A673 (cell line): ENCODE measurements at places on chromosomes 7 and 10. TPM values are rescaled to one million over a fixed set of nuclear protein-coding genes. Genes with fewer than 3 reads are reported as not detected.

DNA sequence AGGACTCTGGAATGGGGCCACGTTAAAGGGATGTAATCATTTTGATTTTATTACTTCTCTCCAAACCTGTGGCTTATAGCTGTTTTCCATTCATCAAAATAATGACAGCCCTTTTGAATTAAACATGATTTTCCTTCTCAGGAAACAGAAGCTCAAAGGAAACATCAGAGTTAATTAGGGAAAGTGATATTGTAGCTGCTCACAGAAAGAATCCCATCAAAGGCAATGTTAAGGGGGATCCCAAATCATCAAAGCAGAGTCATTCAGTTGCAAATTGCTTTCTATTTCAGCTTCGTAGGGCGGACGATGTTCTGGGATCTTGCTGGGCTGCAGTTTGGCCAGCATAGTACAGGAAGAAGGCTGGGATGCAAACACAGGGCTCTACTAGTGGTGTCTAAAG is 563.2 kb downstream of the CCSER2 start:
- H3K4me3 ChIP-seq, result no peak overlapping the region
- H3K36me3 ChIP-seq, result no peaks in the 10 kb centered on the region
- H3K27ac ChIP-seq, result no peak overlapping the region
- DNase-seq, result no peak
- no peaks in the 10 kb centered on the region for H3K27me3 ChIP-seq
- no peaks in the 10 kb centered on the region for H3K4me1 ChIP-seq

GRCh38 chr7:151410405-151411390 is 860 bp upstream of the WDR86 start:
- H3K27me3 ChIP-seq, result peaks cover 50% of the 10 kb centered on the region
- DNase-seq, result peak; percentile 25
- no peaks in the 10 kb centered on the region for H3K36me3 ChIP-seq
- peak overlapping the region; percentile 74 for H3K4me3 ChIP-seq

DNA sequence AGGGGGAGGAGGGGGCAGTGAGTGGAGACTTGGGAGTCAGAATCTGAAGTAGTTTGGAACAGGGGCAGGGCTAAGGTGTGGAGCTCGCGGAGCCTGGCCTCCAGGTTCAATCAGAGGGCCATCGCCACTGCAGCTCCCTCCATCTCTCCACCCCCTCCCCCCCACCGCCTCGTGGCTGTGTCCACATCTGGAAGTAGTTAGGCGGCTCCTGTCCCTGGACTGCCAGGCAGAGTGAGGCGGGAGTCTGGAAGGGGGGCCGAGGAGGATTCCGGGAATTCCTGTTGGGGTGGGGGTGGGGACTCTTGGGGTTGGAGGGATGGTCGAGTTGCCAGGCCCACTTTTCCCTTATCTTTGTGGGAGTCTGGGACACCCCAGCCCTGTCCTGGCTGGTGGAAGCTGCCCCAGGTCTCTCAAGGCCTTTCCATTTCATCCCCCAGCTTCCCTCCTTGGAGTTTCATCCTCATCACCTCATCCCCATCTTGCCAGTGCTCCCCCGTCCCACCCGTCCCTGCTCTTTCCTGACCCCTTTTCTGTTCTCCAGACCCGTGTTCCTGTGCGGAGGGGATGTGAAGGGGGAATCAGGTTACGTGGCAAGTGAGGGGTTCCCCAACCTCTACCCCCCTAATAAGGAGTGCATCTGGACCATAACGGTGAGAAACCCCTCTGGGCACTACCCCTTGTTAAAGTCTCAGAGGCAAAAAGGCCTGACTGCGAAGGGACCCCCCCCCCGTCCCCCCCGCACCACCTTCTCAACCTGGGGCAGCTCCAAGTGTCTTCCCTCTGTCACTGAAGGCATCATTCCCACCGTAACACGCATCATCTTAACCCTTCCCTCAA is 944 bp downstream of the PCOLCE start:
- H3K27ac ChIP-seq, result peak overlapping the region; percentile 56
- H3K27me3 ChIP-seq, result no peaks in the 10 kb centered on the region
- peak overlapping the region; percentile 69 for H3K4me3 ChIP-seq
- peak; percentile 80 for DNase-seq
- peaks cover 13% of the 10 kb centered on the region for H3K4me1 ChIP-seq

DNA sequence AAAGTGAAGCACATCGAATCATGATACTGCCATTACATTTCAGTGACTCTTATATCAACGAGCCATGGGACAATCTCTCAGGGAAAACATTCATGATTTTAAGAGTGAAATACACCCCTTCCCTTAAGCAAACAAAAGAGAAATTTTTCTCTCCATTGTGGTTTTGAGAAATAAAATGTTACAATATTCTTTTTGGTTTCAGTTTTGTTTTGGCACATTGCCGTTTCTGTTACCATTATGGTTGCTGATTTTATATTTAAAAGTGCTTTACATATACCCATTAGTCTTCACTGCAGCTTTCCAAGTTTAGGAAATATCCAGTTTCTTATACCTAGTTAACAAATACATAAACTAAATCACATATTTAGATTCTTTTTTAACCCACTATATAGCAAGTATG is 126.8 kb upstream of the SEM1 start:
- H3K27me3 ChIP-seq, result no peaks in the 10 kb centered on the region
- H3K27ac ChIP-seq, result no peak overlapping the region
- no peak for DNase-seq
- no peak overlapping the region for H3K4me3 ChIP-seq

GRCh38 chr10:13238271-13239077 is 4.3 kb upstream of the UCMA start:
- no peaks in the 10 kb centered on the region for H3K36me3 ChIP-seq
- no peaks in the 10 kb centered on the region for H3K27me3 ChIP-seq
- H3K4me3 ChIP-seq, result no peak overlapping the region
- no peak overlapping the region for H3K27ac ChIP-seq
- H3K4me1 ChIP-seq, result no peaks in the 10 kb centered on the region

DNA sequence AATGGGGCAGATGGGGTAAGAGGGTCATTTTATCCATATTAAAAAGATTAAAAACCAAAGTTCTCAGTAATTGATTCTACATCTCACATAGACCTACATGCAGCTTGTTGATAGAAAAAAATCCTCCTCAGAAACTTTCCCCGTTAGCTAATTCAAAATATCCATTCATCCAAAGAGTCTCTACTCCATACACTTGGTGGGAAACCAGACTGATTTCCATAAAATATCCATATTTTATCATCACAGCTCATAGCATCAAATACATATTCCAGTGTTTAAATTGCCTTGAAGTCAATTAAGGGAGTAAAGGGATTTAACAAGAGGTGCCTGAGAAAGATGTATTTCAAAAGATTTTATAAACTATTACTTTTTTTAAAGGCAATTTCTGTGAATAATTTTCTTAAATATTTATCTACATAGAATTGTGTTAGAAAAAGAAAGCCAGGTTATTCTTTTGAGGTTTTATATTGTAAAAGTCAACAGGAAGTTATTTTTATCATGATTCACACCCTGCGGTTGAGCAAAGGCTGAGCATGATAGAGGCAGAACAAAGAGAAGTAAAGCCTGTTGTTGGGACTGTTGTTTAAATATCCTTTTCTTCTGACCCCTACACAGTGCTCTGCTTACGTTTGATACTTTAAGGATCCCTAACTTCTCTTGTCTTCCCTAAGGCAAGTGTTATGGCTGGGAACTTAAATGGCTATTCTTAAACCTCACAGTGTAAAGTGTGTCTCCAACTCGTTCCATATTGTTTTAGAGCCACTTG is 266.7 kb downstream of the PRKG1 start:
- DNase-seq, result no peak
- no peaks in the 10 kb centered on the region for H3K27me3 ChIP-seq
- no peaks in the 10 kb centered on the region for H3K36me3 ChIP-seq
- no peak overlapping the region for H3K27ac ChIP-seq

GRCh38 chr7:47497367-47498096 is 84.4 kb downstream of the TNS3 start:
- H3K27me3 ChIP-seq, result no peaks in the 10 kb centered on the region
- H3K4me3 ChIP-seq, result no peak overlapping the region
- H3K27ac ChIP-seq, result no peak overlapping the region
- no peaks in the 10 kb centered on the region for H3K36me3 ChIP-seq
- no peaks in the 10 kb centered on the region for H3K4me1 ChIP-seq

- peaks cover 13% of the 10 kb centered on the region for H3K4me1 ChIP-seq
- peaks cover 32% of the 10 kb centered on the region for H3K36me3 ChIP-seq
- no peak for DNase-seq
- no peaks in the 10 kb centered on the region for H3K27me3 ChIP-seq
- no peak overlapping the region for H3K4me3 ChIP-seq
These were observed 57.5 kb downstream of the KLHDC10 start for GRCh38 chr7:130127821-130128317.

- H3K4me3 ChIP-seq, result no peak overlapping the region
- H3K27ac ChIP-seq, result no peak overlapping the region
- peaks cover 7% of the 10 kb centered on the region for H3K27me3 ChIP-seq
- no peaks in the 10 kb centered on the region for H3K36me3 ChIP-seq
- DNase-seq, result no peak
- no peaks in the 10 kb centered on the region for H3K4me1 ChIP-seq
These were observed 356.8 kb downstream of the GPR158 start for GRCh38 chr10:25531457-25532061.

DNA sequence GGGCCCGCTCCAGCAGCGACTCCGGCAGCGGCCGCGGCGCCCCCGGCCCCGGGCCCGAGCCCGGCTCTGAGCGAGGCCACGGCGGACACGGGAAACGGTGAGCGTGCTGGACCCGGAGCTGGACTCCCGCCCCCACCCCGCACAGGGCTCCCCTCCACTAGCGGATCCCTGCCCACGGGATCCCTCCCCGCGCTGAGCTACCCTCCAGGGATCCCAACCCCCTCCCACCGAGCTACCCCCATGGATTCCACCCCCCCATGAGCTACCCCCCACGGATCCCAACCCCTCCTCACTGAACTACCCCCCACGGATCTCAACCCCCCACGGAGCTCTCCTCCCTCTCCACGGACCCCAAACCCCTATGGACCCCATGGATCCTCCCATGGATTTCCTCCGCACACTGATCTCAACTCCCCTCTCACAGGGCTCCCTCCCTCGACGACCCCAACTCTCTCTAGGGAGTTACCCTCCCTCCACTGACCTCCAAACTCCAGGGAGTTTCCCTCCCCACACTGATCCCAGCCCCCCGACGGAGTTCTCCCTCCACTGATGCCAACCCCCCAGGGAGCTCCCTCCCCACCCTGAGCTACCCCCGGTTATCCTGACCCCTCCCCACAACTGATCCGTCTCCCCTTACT is 20.6 kb upstream of the HSPB1 start:
- H3K27ac ChIP-seq, result no peak overlapping the region
- DNase-seq, result no peak
- peaks cover 19% of the 10 kb centered on the region for H3K27me3 ChIP-seq
- H3K4me3 ChIP-seq, result peak overlapping the region; percentile 57
- no peaks in the 10 kb centered on the region for H3K4me1 ChIP-seq

DNA sequence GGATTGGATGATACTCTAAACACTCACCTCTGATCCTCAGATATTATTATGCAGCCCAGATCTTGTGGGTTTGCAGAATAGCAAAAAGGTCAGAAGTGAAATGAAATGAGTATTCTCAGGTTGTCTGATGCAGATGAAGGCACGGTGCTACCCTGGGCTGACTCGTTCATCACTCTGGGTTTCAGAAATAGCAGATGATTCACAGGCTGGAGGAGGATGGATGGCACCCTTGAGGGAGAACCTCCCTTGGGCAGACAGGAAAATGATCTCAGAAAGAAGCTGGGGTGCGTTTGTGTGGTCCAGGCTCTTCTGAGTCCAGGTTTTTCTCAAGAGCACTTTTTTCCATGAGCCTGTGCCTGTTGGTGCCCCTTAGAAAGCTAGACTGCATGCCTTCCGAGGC is 515.8 kb upstream of the MKI67 start:
- no peaks in the 10 kb centered on the region for H3K36me3 ChIP-seq
- H3K27me3 ChIP-seq, result no peaks in the 10 kb centered on the region
- no peak overlapping the region for H3K27ac ChIP-seq
- H3K4me3 ChIP-seq, result no peak overlapping the region
- DNase-seq, result no peak
- no peaks in the 10 kb centered on the region for H3K4me1 ChIP-seq

- H3K4me3 ChIP-seq, result no peak overlapping the region
- no peak overlapping the region for H3K27ac ChIP-seq
These were observed 104.3 kb downstream of the AHR start for GRCh38 chr7:17402628-17403278.

DNA sequence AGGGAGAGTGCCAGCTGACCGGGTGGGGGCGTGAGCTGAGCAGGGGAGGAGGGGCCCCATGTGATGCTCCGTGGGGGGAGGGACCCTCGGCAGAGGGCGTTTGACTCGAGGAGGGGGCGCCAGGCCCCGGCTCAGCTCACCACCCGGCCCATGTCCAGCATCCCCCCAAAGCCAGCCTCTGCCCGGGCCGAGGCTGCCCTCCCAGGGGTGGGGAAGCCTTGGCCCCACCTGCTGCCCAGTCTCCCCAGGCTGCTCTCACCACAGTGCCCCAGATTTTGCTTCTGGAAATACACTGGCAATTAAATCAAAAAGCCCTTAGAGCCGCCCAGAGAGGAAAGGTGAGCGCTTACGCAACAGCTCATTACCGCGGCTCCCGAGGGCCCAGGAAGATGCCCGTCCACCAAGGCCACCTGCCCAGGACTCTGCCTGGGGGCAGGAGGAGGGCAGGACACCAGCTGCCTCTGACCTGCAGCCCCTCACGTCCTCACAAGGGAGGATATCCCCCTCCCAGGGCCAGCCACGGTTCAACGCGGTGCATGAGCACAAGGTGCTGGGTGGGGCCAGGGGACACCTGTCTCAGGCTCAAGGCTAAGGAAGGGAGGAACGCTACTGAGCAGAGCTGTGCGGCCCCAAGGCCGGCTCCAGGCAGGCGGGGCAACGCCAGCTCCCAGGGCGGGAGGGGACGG is 70.0 kb upstream of the INPP5A start:
- no peak overlapping the region for H3K27ac ChIP-seq
- H3K4me3 ChIP-seq, result no peak overlapping the region
- peaks cover 16% of the 10 kb centered on the region for H3K4me1 ChIP-seq
- H3K27me3 ChIP-seq, result no peaks in the 10 kb centered on the region

GRCh38 chr10:30902621-30903396 is 128.9 kb downstream of the ZNF438 start:
- H3K27me3 ChIP-seq, result no peaks in the 10 kb centered on the region
- DNase-seq, result no peak
- no peak overlapping the region for H3K4me3 ChIP-seq
- no peaks in the 10 kb centered on the region for H3K36me3 ChIP-seq
- no peak overlapping the region for H3K27ac ChIP-seq

- no peak for DNase-seq
- H3K4me3 ChIP-seq, result no peak overlapping the region
- H3K36me3 ChIP-seq, result no peaks in the 10 kb centered on the region
- peaks cover 94% of the 10 kb centered on the region for H3K27me3 ChIP-seq
- H3K4me1 ChIP-seq, result no peaks in the 10 kb centered on the region
These were observed 98.4 kb downstream of the SNX10 start for GRCh38 chr7:26390016-26390415.

Gene VGF
- total RNA-seq, result 14.4 and 16.0 TPM in 2 replicates

Gene BMPER
- 6.7 and 8.2 TPM in 2 replicates for total RNA-seq

Gene PITX3
- not detected in 2 replicates for total RNA-seq

Gene CFTR
- total RNA-seq, result 0.19 and 0.37 TPM in 2 replicates

Gene GPAM
- total RNA-seq, result 18.1 and 20.8 TPM in 2 replicates

Gene TFEC
- 4.5 and 5.0 TPM in 2 replicates for total RNA-seq

Gene GRM8
- 0.72 and 0.80 TPM in 2 replicates for total RNA-seq

Gene ACTR3C
- total RNA-seq, result 4.5 TPM in 2 replicates

Gene SLC26A5
- total RNA-seq, result not detected in 2 replicates

Gene TAS2R5
- total RNA-seq, result 0.43 and 0.72 TPM in 2 replicates
